ENCODE measurements at places on chromosomes 3 and 15.

- DNase-seq = no peak
These were observed 62.2 kb downstream of the CASR start for GRCh38 chr3:122245513-122246174.

DNA sequence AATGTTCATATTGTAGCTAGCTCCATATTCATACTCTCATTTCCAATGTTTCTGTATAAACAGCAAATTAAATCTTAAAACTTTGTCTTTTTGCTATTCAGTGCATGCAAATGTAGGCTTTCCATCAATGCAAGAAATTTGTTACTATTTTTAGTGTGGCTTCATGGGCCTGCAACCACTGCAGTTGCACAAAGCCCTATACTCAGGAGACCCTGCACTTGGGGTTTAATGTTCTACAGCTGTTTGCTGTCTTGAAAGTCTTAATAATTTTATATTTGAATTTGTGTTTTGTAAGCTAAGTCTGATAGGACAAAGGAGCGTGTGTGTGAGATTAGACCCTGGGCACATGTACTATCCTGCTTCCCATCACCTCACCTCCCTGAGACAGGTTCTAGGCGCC lies 9.6 kb downstream of the PYDC2 start:
- DNase-seq = no peak

GRCh38 chr3:10786640-10787039 lies 29.4 kb upstream of the SLC6A11 start:
- no peak for DNase-seq

DNA sequence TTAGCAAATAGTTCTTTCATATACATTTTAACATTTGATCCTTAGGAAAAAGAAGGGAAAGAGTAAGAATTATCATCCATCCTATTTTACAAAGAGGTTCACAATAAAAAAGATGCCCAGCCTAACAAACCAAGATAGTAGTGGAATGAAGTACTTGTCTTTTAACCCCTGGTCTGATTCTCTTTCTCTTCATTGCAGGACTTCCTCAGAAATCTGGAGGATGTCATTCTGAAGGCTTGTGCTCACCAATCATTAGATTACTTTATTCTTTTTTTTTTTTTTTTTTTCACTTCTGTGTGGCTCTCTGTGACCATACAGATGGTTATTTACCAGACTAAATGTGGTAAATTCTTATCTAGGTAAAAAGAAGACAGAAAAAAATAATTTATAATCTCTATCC lies 7.0 kb downstream of the HDGFL3 start:
- no peak for DNase-seq

- peak; percentile 52 for DNase-seq
These were observed 2.3 kb upstream of the CLK3 start for GRCh38 chr15:74613089-74613952.

GRCh38 chr15:80574590-80574989 lies 120.5 kb upstream of the ABHD17C start:
- DNase-seq = no peak

DNA sequence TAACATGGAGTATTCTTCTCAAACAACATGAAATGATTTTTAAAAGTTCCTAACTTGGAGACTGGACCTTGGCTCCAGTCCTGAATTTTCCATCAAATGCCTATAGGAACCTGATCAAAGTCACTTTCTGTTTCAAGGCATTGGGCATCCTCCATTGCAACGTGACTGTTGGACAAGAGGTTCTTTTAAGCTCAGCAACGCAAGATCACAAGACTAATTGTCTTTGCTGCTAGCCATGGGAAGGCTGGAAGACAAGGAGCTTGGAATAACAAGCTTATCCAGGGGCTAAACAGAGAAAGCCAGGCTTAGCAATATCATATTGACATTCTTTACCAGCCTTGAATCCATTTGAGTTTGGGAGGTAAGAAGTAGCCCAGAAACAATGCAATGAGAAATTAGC lies 48.3 kb downstream of the SST start:
- no peak for DNase-seq

DNA sequence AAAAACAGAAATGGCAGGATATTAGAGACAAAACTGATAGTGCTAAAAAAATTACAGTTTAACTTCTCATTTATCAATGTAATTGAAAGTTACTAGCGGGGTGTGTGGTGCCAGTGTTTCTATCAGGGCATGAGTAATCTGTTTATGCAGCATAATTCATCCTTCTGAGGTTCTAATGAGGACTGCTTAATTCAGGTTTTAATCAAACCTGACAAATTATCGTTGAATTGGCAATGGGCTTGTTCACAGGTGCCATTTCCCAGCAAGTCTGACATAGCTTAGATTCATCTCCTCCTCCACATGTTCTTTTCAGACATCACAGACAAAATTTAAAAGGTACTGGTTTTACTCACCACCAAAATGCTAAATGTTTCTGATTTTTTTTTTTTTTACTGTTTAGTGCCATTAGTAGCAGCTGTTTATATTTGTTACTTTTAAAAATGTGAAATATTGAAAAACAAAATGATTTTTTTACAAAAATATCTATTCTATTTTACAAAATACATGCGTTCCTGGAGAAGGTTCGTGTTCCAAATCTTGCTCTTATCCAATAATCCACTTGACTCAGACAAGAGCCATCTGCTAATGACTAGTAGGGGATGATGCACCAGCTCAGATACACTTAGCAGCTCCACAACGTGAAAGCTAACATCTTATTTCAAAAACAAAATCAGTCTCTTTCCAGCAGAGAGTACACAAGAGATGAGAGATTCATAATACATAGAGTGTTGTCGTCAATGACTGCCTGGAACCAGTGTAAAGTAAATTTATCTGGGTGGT lies 447.7 kb upstream of the DPPA4 start:
- DNase-seq = no peak

DNA sequence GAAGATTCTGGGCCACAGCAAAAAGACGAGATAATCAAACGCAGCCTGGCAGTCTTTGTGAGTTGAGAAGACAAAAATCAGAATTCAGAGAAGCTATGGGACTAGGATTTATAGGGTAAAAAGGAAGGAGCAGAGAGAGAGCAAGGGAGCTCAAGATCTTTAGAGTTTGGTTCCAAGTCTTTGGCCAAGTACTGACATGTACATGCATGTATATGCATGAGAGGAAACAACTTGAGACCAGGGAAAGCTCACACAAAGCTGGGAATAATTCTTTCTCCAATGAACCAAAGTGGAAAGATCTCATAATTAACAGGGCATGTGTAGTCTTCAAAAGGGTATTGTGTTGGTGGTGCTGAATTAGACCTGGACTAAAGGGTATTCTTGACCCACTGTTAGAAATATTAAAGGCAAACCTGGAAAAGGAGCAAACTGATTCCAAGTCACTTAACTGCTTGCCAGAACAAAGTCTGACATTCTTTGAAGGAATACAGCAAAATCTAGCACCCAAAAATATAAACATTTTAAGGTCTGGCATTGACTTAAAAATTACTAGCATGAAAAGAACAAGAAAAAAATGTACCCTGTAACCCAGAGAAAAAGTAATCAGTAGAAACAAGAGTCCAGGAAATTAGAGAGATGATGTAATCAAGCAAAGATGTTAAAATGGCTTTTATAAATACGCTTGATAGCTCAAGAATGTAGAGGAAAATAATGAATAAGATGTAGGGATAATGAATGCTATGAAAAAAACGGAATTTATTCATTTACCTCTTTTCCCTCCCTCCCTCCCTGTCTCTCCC lies 226.0 kb upstream of the CGNL1 start:
- no peak for DNase-seq

- no peak for DNase-seq
These were observed 167.6 kb downstream of the ECT2 start for GRCh38 chr3:172918165-172918564.

DNA sequence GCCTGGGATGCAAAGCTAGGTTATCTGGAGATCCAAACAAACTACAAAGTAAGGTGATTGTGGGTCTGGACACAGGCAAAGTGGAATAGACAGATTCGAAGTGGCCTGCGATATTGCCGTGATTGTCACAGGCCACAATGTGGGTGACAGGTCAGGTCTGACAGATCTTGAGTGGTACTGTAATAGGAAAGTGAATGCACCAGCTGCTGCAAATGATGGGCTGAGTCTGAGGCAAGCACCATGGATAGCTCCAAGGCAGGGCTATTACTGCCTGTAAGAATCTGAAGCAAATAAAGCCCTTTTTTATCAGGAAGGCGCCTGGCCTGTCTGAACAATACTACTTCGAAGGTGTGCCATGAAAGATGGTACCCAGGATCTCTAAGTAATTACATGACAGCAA lies 10.0 kb downstream of the ARMC8 start:
- DNase-seq = peak; percentile 77

- DNase-seq = no peak
These were observed 400.3 kb downstream of the LRTM1 start for GRCh38 chr3:54527521-54527920.

DNA sequence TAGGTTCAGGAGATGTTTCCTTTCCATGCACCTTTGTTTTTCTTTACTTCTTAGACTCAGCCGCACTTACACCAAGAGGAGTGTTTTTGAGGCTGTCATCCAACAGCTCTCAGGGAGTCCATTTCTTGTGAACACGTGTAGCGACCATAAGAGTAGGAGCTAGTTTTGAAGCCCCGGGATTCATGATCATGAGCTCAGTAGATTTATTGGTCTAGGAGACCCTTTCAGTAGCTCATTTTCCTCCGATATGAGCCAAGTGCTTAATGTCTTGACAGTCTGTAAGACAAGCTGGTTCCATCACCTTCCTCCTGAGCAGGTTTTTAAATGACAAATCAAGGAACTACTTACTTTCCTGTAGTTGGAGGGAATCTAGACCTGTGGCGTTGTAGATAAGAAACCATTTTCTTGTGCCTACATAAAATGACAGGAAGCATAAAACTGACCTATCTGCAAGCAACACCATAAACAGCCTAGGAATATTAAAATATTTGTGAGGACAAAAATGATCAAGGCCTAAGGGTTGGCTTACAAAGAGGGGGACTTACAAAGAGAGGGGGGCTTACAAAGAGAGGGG lies 172.6 kb upstream of the BHLHE40 start:
- no peak for DNase-seq

- DNase-seq = peak; percentile 67
These were observed 524 bp downstream of the IGF1R start for GRCh38 chr15:98648654-98649471.

DNA sequence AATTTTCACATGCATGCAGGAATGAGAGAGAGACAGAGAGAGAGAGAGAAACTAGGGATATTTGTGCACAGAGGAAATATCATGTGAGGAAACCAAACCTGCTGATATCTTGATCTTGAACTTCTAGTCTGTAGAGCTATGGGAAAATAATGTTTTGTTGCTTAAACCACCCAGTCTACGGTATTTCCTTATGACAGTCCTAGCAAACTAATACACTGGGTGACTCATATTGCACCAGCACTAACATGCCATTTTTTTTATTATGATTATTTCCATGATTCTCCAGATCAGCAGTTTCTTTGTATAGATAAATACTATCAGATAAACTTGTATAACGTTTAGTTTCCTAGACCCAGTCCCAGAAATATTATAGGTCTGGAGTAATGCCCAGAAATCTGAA lies 1259.0 kb downstream of the ZPLD1 start:
- DNase-seq = no peak

DNA sequence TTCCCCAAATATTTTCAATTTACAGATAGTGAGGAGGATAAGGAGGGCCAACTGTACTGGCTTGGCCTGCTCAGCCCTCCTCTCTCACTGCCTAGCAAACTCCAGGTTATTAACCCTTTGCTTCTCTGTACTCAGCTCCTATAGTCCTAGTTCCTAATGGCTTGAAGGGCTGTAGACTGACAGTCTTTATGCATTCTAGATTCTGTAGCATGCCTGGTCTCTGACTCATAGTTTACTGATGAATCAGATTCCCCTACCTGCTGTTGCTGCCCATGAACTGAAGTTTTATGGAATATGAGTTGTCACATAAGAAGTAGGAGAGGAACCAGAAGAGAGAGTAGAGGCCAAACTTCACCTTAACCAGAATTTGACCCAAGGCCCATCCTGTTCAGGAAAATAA lies 27.1 kb upstream of the MAP3K13 start:
- DNase-seq = no peak

DNA sequence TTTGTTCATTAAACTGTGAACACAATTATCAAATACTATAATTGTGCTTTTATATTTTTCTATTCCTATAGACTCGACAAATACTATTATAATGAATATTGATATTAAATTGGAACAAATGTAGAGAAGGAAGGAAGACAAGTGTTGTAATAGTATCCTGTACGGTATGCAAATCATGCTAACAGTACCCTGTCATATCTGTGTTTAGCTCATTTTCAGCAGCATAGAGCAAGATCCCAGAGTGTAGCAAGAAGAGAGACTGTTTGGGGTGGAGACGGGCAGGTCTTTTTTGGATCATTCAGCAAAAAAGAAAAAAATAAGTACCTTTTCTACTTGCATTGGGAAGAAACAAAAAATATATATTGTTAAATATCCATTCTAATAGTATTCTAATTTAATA lies 224.1 kb downstream of the TPRG1 start:
- no peak for DNase-seq

DNA sequence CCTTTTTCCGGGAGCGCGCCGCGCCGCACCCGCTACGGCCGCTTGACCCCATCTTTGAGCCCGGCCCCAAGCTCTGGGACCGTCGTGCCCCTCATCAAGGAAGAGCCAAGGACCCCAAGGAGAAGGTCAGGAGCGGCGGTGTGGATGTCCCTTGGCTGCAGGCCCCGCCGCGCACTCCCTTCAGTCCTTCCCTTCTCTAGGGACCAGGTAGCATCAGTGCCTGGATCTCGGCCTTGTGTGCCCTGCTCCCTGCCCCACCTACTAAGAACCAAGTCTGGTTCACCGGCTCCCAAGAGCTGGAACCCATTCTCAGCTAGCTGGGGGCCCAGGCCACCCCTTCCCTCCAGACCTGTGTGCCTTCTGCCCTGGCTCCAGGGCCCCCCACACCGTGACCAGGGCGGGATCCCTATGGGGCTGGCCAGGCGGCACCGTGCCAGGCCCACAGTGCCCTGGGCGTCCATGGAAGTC lies 69.3 kb upstream of the CGNL1 start:
- DNase-seq = no peak

GRCh38 chr3:18393906-18394305 lies 31.2 kb downstream of the SATB1 start:
- DNase-seq = no peak

DNA sequence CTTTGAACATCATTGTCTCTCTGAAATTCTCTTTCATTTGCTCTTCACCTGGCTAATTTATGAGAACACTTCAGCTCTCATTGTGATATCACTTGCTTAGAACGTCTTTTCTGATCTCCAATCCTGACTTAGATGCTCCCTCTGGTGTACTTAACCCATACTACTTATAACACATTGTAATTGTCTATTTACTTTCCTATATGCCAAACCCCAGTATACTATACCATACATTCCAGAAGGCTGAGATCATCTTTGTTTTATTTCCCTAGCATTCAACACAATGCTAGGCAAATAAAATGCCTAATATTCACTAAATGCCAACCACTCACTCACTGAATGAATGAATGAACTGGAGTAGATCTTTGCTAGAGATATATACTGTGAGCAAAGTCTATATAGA lies 27.0 kb upstream of the PEX5L start:
- DNase-seq = no peak

GRCh38 chr3:177929310-177929709 lies 606.9 kb upstream of the KCNMB2 start:
- DNase-seq = no peak

GRCh38 chr15:90248789-90249202 lies 560 bp upstream of the TTLL13 start:
- no peak for DNase-seq
